ENCODE measurements at places on chromosomes 11 and 22.

DNA sequence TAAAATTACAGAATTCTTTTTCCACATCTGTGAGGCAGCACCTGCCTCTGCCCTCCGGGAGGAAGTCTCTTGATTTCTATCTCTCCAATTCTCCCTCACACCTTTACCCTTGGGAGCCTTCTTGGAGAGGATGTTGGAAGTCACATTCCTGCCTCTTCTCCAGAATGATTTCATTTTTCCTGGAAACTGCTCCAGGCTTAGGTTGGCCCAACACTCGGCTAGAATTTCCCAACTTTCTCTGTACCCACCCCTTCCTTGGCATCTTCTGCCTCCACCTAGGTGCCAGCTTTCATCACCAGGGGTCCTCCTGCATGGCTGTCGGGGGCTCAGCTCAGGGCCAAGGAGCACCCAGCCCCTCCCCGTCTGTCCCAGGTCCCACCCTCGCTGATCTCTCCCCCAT lies 43.2 kb downstream of the SLCO2B1 start:
- DNase-seq: no peak

GRCh38 chr11:74256378-74257133 lies 54.9 kb downstream of the P4HA3 start:
- no peak for DNase-seq

- no peak for DNase-seq
These were observed 40.3 kb downstream of the MEI1 start for GRCh38 chr22:41739576-41739975.

DNA sequence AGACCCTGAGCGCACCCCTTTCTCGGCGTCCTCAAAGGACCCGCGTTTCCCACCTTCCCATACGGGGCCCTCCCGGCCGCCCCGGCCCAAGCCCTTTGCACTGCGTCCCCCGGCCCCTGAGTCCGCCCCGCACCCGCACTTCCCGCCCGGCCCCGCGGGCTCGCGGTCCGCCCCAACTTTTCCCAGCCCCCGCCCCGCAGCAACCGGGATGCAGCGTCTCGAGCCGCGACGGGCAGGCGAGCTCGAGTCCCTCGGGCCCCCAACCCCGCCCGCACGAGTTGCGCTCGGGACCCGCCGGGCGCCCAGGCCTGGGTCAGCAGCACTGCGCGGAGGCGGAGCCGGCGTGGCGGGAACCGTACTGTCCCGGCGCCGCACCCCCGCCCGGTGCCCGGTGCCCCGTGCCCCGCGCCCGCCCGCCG lies 371 bp downstream of the SMCO4 start:
- DNase-seq: no peak

GRCh38 chr11:84882056-84882455 lies 745.1 kb downstream of the DLG2 start:
- no peak for DNase-seq

DNA sequence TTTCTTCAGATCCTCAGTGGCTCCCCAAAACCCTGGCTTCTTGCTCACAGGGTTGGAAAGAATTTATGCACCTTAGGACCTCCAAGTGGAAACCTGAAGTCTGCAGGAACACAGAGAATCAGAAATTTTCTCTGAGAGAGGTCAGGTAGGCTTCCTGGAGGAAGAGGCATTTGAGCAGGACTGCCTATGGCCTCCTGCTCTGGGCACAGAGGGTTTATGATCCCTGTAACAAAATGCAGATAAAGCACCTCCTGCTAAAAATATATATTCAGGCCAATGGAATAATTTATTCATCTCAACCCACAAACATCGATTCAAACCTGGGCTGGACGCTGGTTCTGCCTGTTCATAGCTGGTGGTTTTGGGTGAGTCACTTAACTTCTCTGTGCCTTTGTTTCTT lies 68.1 kb upstream of the FGF3 start:
- DNase-seq: no peak

DNA sequence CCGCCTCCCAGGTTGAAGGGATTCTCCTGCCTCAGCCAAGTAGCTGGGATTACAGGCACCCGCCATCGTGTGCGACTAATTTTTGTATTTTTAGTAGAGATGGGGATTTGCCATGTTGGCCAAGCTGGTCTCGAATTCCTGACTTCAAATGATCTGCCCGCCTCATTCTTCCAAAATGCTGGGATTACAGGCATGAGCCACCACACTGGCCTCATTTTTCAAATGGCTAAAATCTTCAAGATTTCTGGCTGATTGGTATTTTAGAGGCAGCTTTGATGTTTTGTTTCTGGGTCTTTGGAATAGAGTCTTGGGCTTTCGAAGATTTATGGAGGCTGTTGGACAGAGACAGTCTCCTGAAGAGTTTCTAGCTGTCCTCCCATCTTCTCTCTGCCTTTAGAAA lies 5.8 kb upstream of the SLC3A2 start:
- DNase-seq: no peak

DNA sequence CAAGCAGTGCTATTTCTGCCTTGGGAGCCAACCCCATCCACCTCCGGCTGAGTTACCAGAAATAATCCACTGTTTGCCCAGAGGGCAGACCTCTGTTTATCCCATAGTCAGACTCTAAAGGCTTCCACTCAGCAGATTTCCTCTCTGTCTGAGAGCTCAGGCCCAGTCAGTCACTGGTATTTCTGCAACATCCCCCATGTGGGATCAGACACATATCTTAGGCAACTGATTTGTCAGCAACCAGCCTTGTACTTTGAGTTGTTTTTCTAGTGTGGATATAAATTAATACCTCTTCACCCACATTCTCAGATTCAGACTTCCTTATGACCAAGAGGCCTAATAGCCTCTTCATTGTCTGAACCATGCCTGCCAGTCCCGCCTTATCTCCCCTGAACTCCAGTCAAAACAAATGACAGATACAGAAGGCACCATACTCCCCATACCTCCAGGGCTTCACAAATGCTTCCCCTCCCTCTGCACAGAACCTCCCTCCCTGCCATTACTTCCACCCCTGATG lies 193.6 kb downstream of the FAM76B start:
- no peak for DNase-seq

GRCh38 chr22:30277547-30278344 lies 11.1 kb upstream of the OSM start:
- no peak for DNase-seq

DNA sequence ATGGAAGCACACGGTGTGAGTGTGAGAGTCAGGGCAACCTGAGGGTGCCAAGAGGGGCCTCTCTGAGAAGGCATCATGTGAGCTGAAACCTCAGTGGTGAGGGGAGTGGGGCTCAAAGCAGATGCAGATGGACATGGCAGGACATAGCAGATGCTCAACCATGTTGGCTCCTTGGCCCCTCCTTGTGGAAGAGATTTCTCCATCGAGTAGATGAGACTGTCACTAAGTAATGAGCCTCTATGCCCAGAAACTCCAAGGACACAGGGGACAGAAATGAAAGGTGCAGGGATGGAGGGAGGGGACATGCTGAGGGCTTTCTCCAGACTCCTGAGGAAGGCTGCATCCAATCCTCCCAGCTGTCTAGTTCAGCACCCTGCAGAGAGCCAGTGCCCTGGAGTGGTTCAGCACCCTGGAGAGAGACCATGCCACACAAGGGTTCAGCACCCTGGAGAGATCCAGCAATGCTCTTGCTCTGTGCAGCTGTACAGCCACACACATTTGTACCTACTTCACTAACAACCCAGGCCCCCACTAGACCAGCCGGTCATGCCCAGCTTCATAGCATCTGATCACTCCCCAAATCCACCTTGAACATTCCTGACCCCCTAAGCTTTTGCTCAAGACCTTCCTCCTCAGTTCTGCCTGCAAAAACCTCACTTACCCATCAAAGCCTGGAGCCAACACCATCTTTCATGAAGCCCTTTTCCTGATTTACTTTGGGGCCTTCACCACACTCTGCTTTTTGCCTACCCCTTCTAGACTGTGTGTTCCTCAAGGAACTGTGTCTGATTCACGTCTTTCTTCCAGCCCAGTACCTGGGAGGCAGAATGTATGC lies 252.0 kb downstream of the CTTN start:
- no peak for DNase-seq

DNA sequence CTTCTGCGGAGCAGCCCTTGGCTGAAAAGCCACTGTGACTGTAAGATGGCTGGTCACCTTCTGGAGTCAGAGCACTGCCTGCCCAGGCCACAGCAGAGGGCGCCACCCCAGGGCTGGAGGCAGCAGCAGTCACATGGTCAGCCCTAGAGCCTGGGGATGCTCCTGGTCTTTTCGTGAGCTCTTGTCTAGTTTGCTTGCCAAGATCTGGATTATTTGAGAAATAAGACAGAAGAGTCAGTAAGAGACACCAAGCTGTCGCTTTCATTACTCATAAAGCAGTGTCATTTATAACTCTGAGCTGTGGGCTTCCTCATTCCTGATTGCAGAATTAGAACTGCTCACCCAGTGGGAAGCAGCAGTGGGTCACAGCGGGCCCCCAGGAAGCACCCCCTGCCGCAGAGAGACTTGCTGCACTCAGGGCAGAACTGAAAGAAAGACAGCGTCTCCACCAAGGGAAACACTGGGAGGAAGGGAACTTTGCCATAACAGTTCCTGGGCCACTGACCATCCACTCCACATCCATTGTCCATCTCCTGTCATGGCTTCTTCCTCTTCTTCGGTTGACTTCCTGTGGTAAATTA lies 56.7 kb downstream of the PPP6R2 start:
- no peak for DNase-seq

DNA sequence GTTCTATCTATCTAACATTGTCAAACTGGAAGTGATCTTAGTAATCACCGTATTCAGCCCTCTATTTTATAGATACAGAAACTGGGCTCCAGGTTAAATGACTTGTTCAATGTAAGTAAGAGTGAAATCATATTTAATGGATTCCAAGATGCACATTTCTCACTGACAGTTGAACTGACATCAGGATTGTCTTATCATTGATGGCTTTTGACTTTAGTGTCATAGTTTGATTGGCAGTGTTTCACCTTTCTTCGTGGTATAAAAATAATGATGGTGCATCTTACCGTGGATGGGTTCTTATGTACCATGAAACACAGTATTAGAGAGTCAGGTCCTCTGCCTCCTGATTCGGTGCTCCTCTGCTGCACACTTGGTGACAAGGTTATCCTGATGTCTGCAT lies 123.1 kb downstream of the NCAM1 start:
- DNase-seq: no peak

DNA sequence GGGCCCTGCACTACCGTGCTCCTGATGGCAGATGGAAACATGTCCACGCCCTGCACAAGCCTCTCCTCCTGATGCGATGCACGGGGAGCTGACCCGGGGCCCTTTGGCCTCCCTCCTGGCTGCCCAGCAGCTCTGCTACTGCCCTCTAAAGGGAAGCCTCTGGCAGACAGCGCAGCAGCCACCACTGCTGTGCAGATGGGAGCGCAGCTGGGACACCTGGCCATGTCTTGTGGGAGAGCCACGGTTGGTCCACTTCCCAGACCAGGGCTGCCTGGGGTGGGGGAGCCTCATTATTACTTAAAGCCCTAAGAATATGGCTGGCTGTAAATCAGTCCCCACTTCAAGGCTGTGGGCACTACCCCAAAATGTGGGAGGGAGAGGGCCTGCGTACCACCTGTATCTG lies 38.3 kb downstream of the TBX1 start:
- no peak for DNase-seq

GRCh38 chr11:67648140-67648795 lies 2.3 kb downstream of the ACY3 start:
- peak; percentile 20 for DNase-seq

DNA sequence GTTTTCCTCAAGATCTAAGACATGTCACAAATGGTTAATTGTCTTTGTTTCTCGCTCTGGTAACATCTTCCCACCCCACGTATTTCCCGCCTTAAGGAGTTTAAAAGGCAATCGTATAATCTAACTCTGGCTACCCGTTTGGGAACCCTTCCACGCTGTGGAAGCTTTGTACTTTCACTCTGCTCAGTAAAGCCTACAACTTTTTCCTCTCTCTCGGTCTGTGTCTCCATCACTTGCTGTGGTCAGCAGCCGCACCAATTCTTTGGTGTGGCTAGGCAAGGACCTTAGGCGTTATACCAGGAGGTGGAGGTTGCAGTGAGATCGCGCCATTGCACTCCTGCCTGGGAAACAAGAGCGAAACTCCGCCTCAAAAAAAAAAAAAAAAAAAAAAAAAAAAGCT lies 1430.1 kb downstream of the LRRC4C start:
- no peak for DNase-seq

- DNase-seq: no peak
These were observed 1.6 kb downstream of the SPI1 start for GRCh38 chr11:47376525-47377371.

GRCh38 chr11:8025816-8026215 lies 38.7 kb downstream of the EIF3F start:
- DNase-seq: no peak

- no peak for DNase-seq
These were observed 699.0 kb downstream of the ETS1 start for GRCh38 chr11:127888386-127888785.

DNA sequence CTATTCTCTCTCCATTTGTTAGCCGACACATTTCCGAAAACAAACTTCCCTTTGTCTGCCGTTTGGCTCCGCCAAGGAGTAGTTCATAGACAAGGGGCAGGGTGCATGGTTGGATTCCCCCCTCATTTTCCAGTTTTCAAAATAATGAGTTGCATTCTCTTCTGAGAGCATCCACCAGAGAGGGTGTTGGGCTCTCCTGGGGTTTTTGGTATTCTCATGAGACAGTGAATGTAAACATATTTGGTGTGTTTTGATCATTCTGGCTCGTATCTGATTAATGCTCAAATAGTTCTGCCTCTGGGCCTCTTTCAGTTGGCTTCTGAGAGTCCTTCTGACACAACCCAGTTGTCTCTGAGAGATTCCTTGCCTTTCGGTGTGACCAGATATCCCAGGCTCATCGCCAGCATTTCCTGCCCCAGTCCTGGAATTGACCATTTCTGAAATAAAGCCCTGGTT lies 21.7 kb downstream of the GRAMD4 start:
- DNase-seq: no peak

- no peak for DNase-seq
These were observed 59.6 kb downstream of the ZNRF3 start for GRCh38 chr22:28942801-28943500.

DNA sequence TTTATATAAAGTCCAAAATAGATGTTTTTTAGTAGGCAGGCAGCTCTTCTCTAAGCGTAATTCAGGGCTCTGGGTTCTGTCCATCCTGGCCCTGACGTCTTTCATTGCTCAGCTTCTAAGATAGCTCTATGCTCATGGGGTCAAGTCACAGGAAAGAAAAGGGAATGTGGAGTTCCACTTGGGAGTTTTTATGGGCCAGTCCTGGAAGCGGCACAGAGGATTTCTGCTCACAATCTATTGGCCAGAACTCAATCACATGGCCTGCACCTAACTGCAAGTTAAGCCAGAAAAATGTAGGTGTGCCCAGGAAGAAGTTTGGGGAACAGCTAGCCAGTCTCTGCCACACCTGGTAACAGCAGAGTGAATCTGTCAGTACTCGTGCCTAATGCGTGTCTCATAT lies 7.4 kb upstream of the ZBTB16 start:
- DNase-seq: no peak

- no peak for DNase-seq
These were observed 918 bp upstream of the CAPN5 start for GRCh38 chr11:77065878-77066228.
